ENCODE measurements at places on chromosomes 2 and 18. TPM values are rescaled to one million over a fixed set of nuclear protein-coding genes. Genes with fewer than 3 reads are reported as not detected.

- no peak for DNase-seq
Observed at GRCh38 chr2:29263886-29264285, 148.7 kb downstream of the CLIP4 start.

GRCh38 chr2:43748333-43748732 lies 25.5 kb upstream of the DYNC2LI1 start:
- DNase-seq, result no peak

GRCh38 chr18:40292985-40293710 lies 1661.9 kb upstream of the PIK3C3 start:
- no peak for DNase-seq

DNA sequence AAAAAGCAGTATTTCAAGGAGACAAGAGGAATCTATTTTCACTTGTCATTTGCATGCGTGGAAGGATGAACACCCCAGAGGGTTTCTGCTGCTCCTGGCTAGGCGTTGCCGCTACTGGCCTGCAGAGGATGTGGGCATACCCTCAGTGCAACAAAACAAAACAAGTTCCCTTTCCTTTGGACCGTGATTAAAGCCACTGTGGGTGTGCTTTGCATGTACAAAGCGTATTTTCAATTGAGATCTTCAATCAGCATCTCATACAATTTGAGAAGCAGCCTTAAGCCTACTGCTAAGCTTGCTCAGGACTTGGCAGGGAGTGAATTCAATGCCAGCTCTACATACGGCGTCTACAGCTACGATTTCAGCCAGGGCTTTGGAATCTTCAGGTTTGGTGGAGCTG lies 298.4 kb downstream of the LPIN1 start:
- no peak for DNase-seq

DNA sequence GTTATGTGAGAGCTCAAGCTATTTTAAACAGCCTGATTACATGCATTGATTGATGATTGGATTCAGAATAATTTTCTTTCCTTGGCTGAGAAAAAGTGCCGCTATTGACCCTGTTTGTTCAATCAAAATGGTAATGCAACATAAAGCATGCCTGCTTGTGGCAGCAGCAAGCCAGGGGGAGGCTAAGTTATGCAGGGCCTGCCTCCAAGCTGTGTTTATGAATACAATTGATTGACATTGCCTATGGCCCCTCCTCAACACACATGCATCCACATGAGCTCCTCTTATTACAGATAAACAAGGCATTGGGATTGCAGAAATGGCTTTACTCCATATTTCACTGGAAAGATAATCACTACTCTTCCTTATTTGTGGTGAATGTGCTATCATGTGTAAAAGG lies 395.6 kb downstream of the TDRD15 start:
- DNase-seq, result no peak

GRCh38 chr2:19360966-19361321 lies 2.5 kb upstream of the OSR1 start:
- DNase-seq, result no peak

- no peak for DNase-seq
Observed at GRCh38 chr2:241029599-241030332, 31.3 kb downstream of the SNED1 start.

GRCh38 chr18:51614967-51615571 lies 417.6 kb upstream of the MEX3C start:
- no peak for DNase-seq

- no peak for DNase-seq
Observed at GRCh38 chr18:75351409-75351808, 76.1 kb downstream of the SMIM21 start.

DNA sequence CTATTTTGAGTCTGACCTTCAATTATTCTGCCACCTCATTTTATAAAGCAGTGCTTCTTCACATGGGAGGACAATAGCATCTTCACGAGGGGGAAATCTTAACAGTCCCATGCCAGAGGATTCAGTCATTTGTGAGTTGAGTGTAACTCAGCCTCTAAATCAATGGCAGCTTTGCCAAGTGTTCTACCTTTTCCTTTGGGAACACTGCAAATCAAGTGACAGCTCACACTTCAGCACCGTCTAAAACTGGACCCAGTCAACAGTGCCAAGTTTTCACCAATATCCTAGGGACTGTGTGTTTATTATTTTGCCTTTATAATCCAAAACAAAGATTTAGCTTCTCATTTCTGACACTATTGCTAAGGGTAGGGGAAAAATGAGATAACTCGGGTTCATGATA lies 133.6 kb downstream of the FIGN start:
- no peak for DNase-seq

GRCh38 chr2:7819316-7819715 lies 862.5 kb upstream of the ID2 start:
- no peak for DNase-seq

GRCh38 chr2:18795906-18796305 lies 206.5 kb upstream of the NT5C1B start:
- no peak for DNase-seq

Gene FBLN7
- 3.3 TPM for total RNA-seq

Gene NETO1
- total RNA-seq, result 0.59 TPM

Gene SLC40A1
- total RNA-seq, result 32.1 TPM

Gene FZD7
- total RNA-seq, result 12.8 TPM

Gene ARHGAP28
- 5.4 TPM for total RNA-seq

Gene C2orf81
- 4.5 TPM for total RNA-seq

Gene LAMA3
- total RNA-seq, result 60.0 TPM

All from tibial nerve (tissue), 4 donors.